Activated CD8-positive, alpha-beta memory T cell treated with anti-CD3 and anti-CD28 coated beads, Interleukin-2, amount 10 ng/mL, durations not matched to agents 7 days and 5 days (primary cell): ENCODE measurements at places on chromosomes 1 and 21.

DNA sequence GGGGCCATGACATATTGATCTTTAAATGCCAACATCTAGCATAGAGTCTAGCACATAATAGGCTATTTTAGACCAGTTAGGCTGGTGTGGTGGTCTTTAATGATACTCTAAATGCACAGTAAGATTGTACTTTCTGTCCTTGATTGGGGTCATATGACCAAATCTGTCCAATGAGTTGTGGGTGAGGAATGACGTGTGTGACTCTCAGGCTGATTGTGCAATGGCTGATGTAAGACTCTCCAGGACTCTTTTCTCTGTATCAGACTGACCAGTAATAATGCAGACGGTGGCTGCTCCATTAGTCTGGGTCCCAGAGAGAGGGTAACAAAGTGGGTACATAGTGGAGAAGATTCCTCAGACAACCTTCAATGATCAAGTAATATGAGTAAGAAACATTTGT lies 541.6 kb upstream of the CAMK1G start:
- DNase-seq = no peak

GRCh38 chr1:232983375-232983774 lies 33.0 kb downstream of the NTPCR start:
- DNase-seq = no peak

DNA sequence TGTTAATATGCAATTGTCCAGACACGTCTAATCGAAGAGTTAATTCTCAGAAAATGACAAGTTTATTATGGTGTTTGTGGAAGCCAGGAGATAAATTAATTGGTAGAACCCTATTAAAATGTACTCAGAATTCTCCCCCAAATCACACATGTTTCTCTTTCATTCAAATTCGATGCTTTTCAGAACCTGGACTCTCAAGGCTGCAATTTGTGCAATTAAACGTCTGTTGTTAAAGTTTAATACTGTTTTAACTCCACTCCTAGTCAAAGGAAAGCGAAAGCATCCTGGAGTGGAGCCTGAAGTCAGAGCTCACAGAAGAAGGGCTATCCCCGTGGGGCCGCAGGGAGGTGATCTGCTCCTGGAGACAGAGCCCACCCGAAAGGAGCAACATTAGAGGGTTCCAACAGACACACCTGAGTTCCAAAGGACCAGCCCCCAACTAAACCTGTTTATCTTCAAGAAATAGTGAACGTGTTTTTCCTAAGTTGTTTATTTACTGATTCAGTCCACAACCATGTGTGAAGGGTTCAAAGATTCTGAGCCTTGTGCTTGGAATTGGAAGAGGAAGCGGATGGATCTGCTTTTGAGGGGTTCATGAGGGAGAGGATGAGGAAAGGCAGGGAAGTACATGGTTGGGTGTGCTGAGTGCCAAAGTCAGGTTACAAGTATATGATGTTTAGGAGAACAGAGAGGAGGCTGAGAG lies 68.0 kb upstream of the AKT3 start:
- no peak for DNase-seq

DNA sequence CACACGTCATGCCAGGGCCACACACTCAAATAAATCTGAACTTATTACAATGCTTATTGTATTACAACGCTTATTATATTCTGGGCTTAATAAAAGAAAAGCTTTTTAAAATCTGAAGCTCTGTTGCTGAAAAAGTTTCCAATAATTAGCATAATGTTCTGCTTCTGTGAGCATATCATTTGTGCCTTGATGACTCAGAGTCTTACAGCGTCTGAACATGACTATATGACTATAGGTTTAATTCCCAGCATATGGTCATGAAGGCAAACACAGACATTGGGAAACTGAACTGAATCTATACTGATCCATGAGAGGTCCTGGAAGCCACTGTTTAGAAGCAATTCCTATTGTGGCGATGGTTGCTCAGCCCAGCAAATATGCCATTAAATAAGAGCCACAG lies 66.3 kb downstream of the SIM2 start:
- DNase-seq = no peak

GRCh38 chr1:9780554-9781110 lies 43.1 kb downstream of the CLSTN1 start:
- DNase-seq = peak; percentile 44

DNA sequence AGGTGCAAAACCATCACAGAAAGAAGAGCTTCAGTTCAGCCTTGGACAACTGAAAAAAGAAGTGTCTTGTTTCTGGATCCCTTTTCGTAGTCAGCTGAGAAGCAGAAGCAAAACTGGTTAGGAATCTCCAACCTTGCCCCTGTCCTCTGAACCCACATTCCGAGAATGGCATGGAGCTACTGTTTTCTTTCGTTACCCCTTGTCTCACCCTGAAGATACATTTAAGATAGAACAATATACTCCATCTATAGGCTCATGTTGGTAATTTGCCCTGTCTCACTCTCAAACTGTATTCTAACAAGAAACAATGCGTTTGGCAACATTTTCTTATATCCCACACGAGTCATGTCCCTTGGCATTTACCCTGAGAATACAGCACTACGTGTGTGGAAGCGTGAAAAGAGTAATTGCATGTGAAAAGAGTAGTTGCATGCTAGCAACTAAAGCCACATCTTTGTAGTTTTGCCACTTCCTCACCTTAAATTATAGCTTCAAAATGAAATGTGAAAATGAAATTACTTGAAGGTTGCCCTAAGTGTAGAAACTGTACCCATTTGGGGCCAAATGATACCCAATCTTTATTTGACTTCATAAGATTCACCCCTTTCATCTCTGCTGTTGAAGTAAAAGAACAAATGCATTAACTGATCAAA lies 5.3 kb downstream of the SLAMF7 start:
- DNase-seq = peak; percentile 54

GRCh38 chr1:234603221-234604204 lies 6.5 kb downstream of the IRF2BP2 start:
- DNase-seq = no peak

DNA sequence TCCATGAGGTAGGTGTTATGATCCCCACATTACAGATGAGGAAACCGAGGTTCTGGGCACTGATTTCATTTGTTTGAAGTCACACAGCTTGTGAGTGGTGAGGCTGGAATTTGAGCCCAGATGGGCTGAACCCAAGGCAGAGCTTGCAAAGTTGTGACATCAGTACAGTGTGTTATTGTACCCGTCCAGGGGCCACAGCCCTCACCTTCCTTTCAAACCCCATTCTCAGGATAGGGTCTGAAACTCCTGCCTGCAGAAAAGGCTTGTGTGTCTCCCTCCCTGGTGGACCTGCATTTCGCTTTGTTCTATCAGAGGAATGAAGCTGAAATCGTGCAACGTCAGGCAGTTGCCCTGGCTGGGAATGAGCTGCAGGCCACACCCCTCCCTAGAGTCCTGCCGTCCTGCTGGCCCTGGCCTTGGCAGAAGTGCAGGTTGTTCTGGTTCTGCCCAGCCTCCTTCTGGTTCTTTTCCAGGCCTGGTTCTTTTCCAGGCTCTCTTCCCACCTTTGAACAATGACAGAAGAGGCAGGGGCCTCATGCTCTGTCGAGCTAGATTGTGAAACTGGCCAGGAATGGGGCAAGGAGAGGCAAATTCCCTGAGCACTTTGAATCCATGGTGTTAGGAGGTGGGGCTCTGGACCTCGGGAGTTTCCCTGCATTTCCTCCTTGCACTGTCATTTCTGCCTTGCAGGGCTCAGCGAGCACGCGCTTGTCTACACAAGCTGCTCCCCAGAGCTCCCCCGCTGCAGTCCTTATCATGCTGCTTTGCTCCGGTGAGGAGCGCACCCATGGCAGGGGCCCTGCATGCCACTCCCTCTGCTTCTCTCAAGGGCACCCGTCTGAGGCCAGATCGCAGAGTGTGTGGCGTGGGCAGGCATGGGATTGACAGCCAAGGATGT lies 8.2 kb upstream of the MYOM3 start:
- DNase-seq = no peak

DNA sequence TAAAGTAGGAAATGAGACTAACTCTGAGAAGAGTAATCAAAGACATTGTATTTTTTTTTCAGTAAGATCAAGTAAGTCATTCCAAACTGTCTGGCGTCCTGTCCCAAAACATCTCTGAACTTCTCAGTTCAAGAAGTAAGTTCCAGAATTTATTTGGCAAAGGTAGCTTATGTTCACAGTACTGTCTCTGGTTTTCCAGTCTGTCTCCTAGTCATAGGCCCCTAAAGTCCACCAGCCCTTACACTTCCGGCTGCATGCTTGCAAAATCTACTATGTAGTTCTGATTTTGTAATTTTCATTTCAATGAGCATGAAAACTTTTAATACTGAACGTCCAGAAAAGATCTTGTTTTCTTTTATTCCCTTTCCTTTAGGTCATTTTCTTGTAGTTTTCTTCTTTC lies 61.4 kb upstream of the S1PR1 start:
- no peak for DNase-seq

DNA sequence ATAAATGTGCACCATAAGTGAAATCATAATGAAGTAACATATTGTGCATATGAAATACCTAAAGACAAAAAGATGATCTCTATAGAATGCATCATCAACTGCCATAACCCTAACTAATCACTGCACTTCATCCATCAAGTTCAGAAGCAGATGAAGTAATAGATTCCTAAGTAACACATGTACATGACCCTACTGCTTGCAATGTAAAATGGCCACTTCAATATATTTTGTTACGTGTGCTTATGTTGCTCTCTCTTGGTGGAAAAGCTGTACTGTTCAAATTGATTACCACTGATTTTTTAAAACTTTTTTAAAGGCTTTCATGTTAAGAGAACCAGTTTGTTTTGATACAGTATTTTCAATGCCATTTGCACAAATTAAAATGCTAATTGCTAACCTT lies 141.8 kb downstream of the TTLL7 start:
- no peak for DNase-seq

DNA sequence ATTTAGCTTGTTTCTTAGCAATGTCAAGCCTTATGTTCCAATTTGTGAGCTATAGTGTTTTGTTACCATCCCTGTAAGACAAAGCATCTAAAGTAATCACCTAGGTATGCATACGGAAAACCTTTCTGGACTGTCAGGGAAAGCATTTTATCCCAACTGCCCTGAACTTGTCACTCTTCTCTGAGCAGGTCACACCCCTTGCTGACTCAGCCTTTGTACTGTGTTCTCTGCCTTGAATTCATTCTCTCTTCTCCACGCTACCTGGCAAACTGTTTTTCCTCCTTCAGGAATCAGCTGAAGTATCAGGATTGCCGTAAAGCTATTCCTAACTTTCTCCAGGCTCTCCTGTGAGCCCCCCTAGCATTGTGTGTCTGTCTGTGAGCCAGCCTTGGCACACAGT lies 54.2 kb downstream of the PBX1 start:
- DNase-seq = no peak

- DNase-seq = no peak
Observed at GRCh38 chr1:228268881-228269265, 61.0 kb downstream of the OBSCN start.

DNA sequence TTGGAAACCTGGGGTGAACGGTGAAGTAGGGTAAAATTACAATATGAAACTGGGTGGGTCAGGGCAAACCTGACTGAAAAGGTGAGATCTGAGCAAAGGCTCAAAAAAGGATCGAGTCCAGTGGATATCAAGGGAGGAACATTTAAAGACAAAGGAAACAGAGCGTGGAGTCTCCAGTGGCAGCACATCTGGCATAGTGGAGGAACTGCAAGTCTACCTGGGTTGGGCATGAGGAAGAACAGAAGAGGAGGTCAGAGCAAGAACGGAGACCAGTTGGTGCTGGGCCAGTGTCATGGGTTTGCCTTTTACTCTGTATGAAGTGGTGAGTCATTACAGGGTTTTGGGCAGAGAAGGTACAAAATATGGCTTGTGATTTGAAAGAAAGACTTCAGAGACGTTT lies 163.7 kb downstream of the NTPCR start:
- no peak for DNase-seq

DNA sequence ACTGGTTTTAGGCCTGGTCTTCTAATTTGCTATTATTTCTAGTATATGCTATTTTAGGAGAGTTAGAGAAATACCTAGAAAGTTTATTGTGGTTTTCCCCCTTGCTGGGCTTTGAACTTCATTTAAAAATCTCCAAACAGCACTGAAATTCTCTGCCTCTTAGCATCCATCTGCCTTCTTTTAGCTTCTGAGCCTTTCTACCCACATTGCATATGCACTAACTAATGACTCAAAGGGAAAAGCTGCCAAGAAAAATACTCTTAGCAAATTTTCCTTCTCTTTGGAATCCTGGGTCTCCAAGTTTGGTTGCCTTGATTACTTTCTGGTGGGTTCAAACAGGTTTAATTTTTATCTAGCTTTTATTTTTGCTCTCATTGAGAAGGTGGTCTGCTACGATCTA lies 408.4 kb upstream of the PTBP2 start:
- DNase-seq = no peak

DNA sequence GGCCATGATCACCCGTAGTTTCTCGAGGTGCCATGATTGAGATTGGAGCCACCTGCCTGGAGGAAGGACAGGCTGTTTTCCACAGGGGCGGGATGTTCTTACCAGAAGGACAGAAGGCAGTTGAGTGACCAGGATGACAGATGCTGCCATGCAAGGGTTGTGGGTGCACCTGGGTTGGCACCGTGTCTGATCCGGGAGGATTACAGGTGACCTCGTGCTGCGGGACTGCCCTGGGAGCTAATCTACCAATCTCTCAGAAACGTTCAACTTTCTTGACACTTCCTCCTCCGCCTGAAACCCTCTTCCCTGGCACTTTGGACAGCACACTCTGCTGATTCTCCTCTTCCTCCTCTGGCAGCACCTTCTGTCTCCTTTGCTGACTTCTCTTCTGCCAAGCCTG lies 13.8 kb upstream of the SLC6A9 start:
- DNase-seq = no peak

DNA sequence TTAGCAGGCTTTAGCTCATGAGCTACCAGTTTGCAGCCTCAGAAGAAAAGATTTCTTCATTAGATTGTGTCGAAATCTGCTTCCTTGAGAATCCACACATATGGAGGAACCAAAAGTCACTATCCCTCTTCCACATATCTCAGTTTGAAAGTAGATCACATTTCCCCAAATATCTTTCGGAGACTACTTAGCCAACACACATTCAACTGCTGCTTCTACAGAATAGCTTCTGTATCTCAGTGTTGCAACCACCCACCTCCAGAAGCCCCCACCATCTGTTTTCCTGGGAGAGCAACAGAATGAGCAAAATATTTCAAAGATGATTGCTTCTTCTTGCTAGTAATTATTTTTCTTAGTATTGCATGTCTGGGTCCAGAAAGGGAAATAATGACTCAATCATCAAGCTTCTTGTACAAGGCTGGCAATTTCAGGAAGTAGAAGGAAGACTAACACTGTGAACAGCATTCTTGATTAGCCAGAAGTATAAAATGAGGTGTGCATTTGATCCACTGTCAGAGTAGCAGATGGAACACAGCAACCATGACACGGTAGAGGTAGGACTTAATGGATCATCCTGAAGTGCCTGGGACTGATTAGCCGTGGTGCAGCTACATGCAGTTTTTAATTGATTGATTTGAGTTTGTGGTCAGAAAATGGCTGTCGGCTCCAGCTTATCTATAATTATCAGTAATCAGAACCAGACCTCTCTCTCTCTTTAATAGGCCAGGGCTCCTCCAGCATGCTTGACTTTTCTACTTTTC lies 24.9 kb downstream of the ZC3H11B start:
- DNase-seq = no peak

DNA sequence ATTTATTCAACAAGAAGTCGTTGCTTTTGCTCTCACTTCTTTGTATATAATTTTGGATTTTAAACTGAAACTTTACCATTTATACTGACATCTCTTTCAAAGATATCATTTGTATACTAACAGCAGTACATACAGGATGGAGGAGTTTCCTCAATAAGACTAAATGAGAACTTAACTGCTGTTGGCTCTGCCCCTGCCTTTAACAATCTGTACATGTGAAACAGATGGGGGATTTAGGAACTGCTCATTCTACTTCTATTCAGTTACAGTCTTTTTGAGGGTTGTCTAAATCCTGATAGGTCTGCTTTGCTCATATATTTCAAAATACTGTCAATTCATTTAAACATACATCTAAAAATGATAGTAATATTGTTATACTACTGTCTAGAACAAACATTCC lies 663.2 kb downstream of the ADGRL2 start:
- DNase-seq = no peak
